ENCODE measurements at places on chromosomes 7 and 10. TPM values are rescaled to one million over a fixed set of nuclear protein-coding genes. Genes with fewer than 3 reads are reported as not detected.

- DNase-seq = no peak
Observed at GRCh38 chr10:125116652-125117310, 43.6 kb downstream of the CTBP2 start.

- no peak for DNase-seq
Observed at GRCh38 chr7:825386-825785, 6.9 kb upstream of the SUN1 start.

OR9A4 gene
- total RNA-seq = not detected

DNA sequence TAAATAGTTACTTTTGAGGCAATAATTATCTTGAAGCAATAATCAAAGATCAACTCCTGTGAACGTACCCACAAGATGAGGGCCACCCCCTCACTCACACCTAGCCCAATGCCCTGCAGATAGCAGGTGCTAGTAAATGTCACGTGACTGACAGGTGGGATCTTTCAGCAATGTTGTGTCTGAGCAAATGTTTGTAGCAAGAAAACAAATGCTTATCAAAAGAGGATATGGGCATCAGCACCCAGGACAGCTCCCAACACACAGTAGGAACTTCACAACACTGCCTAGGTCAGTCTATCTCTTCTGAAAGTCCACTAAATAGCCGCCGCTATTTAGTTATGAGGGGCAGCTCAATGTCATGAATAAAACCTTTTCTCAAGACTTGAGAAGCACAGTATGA lies 120.8 kb upstream of the PDLIM1 start:
- DNase-seq = no peak

- DNase-seq = no peak
Observed at GRCh38 chr10:113153493-113154102, 203.6 kb downstream of the TCF7L2 start.

EIF3B gene
- total RNA-seq = 122 TPM

TMED4 gene
- total RNA-seq = 245 TPM

DNA sequence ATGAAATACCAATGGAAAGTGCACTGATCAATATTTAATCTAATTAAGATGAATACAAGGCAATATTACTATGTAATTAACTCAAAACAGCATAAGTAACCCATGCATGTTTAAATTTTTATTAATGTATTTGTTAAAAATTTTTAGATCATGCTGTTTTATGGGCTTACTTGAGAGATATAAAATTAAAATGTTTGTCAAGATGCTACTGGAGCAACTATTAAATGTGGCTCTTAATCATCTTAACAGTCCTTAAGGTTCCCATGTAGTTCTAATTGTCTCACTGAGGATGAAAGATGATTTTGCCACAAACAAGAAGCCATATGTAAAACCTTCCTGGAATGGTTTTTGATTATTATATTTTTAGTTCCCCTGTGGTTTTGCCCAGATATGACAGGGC lies 897.1 kb downstream of the KCNMA1 start:
- no peak for DNase-seq

- no peak for DNase-seq
Observed at GRCh38 chr7:128115821-128116723, 84.8 kb upstream of the LRRC4 start.

HYAL4 gene
- 0.07 TPM for total RNA-seq

ARHGEF5 gene
- 24.2 TPM for total RNA-seq

- DNase-seq = no peak
Observed at GRCh38 chr10:69893271-69893900, 91.7 kb downstream of the COL13A1 start.

NACAD gene
- 1.4 TPM for total RNA-seq

BTBD16 gene
- total RNA-seq = 0.47 TPM

DNA sequence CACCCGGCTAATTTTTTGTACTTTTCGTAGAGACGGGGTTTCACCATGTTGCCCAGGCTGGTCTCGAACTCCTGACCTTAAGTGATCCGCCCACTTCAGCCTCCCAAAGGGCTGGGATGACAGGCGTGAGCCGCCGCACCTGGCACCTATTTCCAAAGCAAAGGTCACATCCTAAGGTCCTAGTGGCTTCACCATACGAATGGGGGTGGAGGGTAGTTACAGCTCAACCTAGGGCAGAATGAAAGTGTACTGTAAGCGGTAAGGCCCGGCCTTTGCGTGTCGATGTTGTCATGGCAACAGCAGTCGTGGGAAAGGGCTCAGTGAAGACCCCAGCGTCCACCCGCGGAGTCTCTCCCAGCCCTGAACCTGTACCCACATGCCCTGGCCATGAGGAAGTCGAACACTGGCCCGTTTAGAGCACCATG lies 1.6 kb upstream of the COX19 start:
- DNase-seq = no peak

DNA sequence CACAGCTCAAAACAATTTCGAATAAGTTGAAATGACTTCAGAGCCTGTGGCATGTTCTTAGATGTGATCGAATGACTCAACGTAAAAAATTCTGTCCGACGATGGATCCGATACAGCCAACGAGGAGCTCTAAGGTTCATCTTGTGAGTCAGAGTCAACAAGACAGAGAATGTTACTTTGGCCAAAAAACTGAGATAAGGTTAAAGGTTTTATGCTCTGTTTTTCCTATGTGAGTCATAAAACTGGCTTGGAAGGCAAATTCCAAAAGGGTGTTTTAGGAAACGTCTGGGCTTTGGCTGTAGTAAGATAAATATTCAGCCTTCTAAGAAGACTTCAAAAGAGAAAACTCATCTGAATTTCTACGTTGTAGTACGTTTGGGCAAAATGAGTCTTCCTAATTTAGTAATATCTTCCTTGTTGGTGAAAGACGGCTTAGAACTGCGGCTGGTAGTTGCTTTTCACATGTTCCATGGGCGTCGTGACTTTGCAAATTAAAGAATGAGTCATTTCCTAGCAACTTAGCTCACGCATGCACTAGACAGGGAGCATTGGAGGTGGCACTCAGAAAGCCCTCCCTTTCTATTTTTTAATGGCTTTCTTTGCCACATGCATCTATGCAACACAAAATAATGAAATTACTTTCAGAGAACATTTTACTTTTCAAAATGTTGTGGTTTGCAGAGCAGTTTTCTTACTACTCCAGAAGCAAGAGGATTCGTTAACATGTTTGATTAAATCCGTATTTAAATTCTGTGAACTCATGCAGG lies 28.2 kb downstream of the PFKP start:
- DNase-seq = peak; percentile 84

SLC18A3 gene
- total RNA-seq = 1.4 TPM

DNA sequence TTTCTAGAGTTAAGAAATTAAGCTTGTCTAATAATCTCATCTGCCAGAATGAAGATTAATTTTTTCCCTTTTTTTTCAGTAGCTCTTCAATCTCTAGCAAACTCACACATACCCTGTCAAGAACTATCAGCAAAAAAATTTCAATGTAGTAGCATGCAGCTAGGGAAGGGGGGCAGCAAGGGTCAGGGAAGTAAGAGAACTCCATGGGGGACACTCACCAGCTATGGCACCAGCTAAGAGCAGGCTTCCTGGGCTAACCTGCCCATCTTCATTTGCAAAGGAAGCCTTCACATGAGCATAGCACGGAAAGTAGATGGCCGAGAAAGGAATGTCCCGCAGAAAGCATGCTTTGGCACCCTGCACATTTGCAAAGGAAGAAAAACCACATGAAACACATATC lies 190.4 kb downstream of the SLC25A13 start:
- no peak for DNase-seq

TMEM270 gene
- 1.1 TPM for total RNA-seq

GRCh38 chr10:124671486-124672075 lies 72.6 kb downstream of the FAM53B start:
- DNase-seq = peak; percentile 39

- DNase-seq = peak; percentile 47
Observed at GRCh38 chr10:133110133-133110532, 22.4 kb downstream of the ADGRA1 start.

GRCh38 chr10:117408436-117409384 lies 33.5 kb upstream of the PDZD8 start:
- DNase-seq = no peak

- DNase-seq = no peak
Observed at GRCh38 chr10:12081470-12081869, 12.7 kb downstream of the DHTKD1 start.

Measured in hepatocyte (in vitro differentiated cells).